ENCODE measurements at places on chromosomes 4 and X. TPM values are rescaled to one million over a fixed set of nuclear protein-coding genes. Genes with fewer than 3 reads are reported as not detected.

DNA sequence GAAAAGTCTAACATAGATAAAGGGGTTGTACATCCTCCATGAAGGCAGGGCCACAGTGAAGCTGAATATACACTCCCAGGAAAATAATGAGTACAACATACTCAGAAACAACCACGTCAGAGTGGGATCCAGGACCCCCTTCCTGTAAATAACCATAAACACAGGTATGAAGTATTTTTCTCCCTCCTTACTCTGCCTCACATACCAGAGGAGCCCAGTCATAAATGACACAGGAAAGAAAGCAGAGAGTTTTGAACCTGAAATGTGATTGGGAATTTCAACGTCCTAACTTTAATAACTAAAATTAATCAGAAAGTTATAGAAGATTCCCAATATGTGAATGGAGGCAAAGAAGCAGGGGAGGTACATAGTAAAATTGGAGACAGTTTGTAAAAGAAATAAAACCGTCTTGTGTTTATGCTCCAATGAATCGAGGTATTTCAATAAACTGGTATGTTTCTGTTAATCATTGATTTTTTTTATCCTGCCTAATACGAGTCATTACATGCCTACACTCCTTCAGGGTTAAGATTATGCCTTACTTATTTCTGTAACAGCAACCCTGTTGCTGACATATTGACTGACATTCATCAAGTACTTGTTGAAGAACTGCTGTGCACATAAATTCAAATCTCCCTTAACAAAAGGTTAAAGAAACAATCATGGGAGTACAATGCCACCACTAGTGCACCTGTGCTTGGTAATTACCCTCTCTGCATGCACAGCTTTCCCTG is 431.3 kb downstream of the KCNIP4 start:
- H3K4me3 ChIP-seq = no peak overlapping the region
- no peak for DNase-seq
- no peaks in the 10 kb centered on the region for H3K27me3 ChIP-seq
- no peaks in the 10 kb centered on the region for H3K4me1 ChIP-seq

The GSX2 gene
- not detected for total RNA-seq

The DDX53 gene
- not detected for total RNA-seq

DNA sequence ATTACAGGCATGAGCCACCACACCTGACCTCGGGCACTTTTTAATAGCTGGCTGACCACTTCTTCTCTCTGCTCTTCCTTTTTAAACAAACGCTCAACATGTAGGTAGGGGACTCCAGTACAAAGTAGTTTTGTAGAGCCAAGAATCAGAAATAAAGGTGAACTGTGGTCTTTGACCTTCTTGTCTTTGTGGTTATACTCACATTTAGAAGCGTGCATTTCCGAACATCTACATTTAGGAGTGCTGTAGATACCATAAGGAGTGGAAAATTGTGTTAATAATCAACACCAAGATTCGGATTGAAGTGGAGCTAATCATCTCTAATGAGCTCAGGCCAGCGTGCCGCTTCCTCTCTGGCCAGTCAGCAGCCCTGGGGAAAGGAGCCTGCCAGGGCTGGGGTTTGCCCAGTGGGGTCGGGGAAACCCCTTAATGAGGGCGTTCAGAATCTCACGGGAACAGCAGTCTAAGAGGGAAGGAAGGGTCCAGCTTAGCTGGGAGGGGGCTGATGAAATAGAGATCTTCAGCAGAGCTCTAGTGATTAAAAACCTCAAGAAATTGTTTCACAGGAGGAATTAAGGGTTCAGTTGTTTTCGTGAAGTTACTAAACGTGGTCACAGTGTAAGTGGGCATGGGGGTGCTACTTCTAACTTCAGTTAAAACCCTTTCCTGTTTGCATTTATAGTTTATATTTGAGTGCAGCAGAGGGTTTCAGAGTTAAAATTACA is 81.2 kb downstream of the GAB1 start:
- no peaks in the 10 kb centered on the region for H3K4me1 ChIP-seq
- no peak overlapping the region for H3K4me3 ChIP-seq
- H3K36me3 ChIP-seq = no peaks in the 10 kb centered on the region
- no peak overlapping the region for H3K27ac ChIP-seq

The ERVMER34-1 gene
- total RNA-seq = 85.6 TPM

The TRIM61 gene
- not detected for total RNA-seq

DNA sequence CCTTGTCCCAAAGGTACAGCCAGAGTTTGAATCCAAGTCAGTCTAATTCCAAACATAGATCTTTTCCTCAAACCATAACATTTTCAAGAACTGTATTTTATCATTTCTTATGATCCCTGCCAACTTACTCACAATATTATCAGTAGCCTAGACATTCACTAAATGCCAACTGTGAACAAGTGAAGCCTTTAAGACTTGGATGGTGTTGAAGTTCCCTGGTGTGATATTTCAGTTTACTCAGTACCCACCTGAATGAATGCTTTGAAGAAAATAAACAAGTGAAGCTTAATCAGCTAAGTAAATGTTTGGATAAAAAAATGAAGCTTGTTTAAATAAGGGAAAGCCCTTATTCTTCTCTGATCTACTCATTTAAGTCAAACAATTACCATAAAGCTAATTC is 1028.3 kb downstream of the DMD start:
- no peak for DNase-seq
- no peak overlapping the region for H3K27ac ChIP-seq
- H3K36me3 ChIP-seq = no peaks in the 10 kb centered on the region
- H3K27me3 ChIP-seq = no peaks in the 10 kb centered on the region
- no peak overlapping the region for H3K4me3 ChIP-seq
- H3K4me1 ChIP-seq = no peaks in the 10 kb centered on the region
